ENCODE measurements at places on chromosomes 3 and 15.
A peak's percentile ranks its signal among the peaks of the same experiment; 100 is the strongest.

GRCh38 chr15:88890495-88890894 is 4.8 kb downstream of the HAPLN3 start:
- no peak for DNase-seq

GRCh38 chr3:14563946-14564539 is 23.9 kb upstream of the GRIP2 start:
- DNase-seq: no peak

DNA sequence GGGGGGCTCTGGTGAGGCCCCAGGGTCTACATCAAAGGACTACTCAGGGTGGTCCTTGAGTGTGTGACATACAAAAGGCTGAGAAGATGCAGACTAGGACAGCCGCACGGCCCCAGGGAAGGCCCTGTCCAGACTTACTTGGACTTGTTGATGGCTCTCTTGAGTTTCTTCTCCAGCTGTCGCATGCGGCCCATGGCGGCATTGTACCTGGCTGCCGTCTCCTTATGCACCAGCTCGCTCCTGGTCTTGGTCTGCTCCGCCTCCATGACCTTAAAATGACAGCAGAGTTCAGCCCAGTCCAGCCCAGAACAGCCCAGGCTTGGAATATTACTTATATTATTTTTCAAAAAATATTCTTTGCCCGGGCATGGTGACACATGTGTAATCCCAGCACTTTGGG is 56.0 kb downstream of the CAPN7 start:
- DNase-seq: no peak

- DNase-seq: no peak
Observed at GRCh38 chr3:182027366-182027765, 315.6 kb downstream of the SOX2 start.

GRCh38 chr15:29083858-29084257 is 185.8 kb downstream of the NSMCE3 start:
- DNase-seq: no peak

DNA sequence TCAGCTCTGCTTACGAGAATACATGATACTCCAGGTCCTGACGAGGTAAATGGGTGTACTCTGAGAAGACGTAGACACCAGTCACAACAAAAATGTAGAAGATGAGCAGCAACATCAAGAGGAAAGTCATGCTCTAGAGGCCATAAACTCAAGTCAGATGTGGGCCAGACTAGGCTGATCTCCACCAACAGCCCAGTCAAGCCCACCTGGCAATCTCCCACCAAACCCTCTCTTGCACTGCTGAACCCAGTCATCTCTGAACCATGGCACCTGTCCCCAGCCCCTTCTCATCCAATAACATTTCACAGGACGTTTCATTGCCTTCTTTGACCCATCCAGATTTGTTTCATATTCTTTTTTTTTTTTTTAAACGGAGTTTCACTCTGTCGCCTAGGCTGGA is 10.8 kb upstream of the PDIA3 start:
- DNase-seq: no peak

- no peak for DNase-seq
Observed at GRCh38 chr3:135141672-135142071, 346.6 kb downstream of the EPHB1 start.

GRCh38 chr3:53044371-53044710 is 1.5 kb downstream of the SFMBT1 start:
- DNase-seq: no peak

GRCh38 chr3:28103861-28104260 is 137.6 kb upstream of the CMC1 start:
- DNase-seq: no peak

DNA sequence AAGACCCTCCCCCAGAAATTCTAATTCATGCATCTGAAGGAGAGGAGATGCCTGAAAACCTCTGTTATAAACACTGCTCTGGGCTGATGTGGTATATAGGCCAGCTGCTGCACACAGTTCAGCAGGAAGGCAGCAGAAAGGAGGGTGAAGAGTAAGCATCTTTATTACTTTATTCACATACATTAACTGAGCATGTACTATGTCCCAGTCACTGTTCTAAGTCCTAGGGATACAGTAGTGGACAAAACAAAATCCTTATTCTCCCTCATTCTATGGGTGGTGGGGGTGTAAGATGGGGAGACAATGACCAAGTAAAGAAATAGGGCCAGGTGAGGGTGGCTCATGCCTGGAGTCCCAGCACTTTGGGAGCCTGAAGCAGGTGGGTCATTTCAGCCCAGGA is 17.8 kb upstream of the CHRNB4 start:
- DNase-seq: no peak

DNA sequence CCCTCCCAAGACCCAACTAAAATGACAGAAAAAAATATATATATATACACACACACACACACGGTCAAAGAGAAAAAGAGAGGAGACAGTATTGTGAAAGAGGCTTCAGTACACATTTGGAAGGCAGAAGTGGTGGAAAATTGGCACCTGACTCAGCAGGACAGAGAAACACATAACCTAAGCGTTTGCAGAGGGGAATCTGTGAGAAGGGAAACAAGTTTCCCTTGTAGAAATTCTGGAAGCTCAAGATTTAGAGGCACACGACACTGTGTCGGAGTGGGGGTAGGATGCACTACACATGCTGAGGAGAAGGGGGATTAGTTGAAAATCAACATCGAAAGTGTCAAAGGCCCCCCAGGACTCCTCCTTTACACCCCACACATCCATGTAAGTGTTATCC is 53.1 kb downstream of the PAK2 start:
- DNase-seq: no peak

- no peak for DNase-seq
Observed at GRCh38 chr3:169128579-169128978, 534.9 kb downstream of the MECOM start.

- DNase-seq: no peak
Observed at GRCh38 chr15:47523681-47524475, 193.4 kb upstream of the SEMA6D start.

GRCh38 chr15:41827290-41827879 is 507 bp upstream of the JMJD7 start:
- DNase-seq: no peak

DNA sequence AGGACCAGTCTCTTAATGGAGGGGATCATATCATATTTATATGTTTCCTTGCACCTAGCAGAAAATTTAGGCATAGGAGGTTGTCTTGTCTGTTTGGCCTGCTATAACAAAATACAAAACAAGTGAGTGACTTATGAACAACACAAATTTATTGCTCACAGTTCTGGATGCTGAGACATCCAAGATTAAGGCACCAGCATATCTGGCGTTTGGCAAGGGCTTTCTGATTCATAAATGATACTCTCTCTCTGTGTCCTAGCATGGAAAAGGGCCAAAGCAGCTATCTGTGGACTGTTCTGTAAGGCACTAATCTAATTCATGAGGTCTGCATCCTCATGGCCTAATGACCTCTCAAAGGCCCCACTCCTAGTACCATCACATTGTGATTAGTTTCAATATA is 683.0 kb downstream of the NR2F2 start:
- DNase-seq: no peak

GRCh38 chr3:72272356-72272755 is 487.4 kb upstream of the PROK2 start:
- DNase-seq: no peak

- DNase-seq: no peak
Observed at GRCh38 chr15:75531041-75531450, 48.1 kb downstream of the PTPN9 start.

- peak; percentile 39 for DNase-seq
Observed at GRCh38 chr3:4394048-4394447, 73.0 kb downstream of the SUMF1 start.

DNA sequence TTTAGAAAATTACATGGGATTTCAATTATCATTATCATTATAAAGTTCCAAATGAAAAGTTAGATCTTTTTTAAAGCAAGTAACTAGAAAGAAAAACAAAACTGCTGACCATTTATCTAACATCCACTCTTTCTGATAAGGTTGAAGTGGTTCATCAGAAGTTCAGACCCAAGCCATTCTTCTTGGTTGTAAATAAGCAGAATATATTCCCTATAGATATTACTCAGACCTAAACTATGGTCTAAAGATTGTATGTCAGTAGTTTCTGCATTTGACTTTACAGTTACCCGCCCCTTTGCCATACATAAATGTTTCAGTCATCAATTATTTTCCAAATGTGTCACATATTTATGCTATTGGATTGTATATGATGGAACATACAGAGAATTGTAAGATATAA is 136.7 kb downstream of the PLOD2 start:
- no peak for DNase-seq

- DNase-seq: no peak
Observed at GRCh38 chr15:63197626-63198025, 8.2 kb downstream of the RAB8B start.

DNA sequence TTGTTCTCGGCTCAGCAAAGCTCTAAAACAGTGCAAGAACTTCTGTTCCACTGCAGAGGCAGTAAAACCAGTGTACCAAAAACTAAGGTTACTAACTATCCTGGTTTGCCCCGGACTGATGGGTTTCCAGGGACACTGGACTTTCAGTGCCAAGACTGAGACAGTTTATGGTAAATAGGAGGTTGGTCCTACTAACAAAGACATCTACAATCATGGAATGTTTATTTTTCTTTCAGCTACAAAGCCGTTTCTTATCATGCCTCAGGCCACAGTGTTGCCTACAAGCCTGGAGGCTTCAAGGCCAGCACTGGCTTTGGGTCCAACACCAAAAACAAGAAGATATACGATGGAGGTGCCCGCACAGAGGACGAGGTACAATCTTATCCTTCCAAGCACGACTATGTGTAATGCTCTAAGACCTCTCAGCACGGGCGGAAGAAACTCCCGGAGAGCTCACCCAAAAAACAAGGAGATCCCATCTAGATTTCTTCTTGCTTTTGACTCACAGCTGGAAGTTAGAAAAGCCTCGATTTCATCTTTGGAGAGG is 20.8 kb downstream of the CLDN18 start:
- no peak for DNase-seq

DNA sequence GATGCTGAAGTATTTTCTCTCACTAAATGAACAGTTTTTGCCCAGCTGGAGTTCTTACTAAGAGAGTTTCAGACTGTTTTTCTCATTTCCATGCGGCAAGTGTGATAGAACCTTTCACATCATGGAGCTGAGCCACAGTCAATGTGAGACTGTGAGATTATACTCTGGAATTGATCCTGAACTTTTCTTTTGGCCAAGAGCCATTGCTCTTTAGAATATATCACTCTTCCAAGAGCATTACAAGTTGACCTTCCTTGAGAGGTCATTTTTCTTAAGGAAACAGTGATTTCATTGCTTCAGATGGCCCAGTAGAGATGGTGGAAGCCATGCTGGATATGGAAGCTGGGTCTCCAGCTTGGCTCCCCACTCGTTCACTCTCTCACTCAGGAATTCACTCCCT is 212.9 kb upstream of the UMPS start:
- DNase-seq: no peak

DNA sequence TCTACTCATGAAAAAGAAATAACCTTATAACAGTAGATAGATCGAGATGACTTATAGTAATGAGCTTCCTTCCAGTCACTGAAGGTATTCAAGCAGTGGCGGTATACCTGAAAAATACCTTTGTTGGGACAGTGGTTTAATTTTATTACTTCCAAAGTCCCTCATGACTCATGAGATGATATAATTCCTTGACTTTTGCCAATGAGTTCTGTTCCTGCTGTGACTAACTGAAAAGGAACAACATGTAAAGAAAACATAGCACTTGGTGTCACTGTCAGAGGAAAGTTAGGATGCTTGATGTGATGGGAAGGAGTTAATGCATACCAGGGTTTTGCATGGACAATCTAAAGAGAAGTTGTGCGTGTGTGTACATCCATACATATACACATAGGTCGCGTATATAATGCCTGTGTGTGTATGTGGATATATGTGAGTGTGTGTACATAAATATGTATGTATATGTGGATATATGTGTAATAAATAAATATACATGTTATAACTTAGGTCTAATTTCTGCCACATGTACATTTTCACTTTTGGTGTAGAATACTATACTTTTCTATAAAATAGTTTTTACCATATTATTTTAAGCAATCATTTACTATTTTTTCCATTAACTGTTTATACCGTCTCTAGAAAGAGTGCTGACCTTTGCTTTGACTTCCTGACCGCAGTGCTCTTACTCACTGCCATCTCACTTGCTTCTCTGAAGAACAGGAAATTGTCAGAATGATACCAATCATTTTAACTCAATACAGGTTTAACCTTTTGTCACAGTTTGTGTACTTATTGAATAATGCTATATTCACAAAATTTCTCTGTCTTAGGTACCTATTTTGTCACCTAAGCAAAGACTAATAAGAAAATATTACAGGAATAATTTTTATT is 12.6 kb upstream of the PAK2 start:
- no peak for DNase-seq

- DNase-seq: no peak
Observed at GRCh38 chr15:71011503-71012155, 103.6 kb upstream of the THSD4 start.

DNA sequence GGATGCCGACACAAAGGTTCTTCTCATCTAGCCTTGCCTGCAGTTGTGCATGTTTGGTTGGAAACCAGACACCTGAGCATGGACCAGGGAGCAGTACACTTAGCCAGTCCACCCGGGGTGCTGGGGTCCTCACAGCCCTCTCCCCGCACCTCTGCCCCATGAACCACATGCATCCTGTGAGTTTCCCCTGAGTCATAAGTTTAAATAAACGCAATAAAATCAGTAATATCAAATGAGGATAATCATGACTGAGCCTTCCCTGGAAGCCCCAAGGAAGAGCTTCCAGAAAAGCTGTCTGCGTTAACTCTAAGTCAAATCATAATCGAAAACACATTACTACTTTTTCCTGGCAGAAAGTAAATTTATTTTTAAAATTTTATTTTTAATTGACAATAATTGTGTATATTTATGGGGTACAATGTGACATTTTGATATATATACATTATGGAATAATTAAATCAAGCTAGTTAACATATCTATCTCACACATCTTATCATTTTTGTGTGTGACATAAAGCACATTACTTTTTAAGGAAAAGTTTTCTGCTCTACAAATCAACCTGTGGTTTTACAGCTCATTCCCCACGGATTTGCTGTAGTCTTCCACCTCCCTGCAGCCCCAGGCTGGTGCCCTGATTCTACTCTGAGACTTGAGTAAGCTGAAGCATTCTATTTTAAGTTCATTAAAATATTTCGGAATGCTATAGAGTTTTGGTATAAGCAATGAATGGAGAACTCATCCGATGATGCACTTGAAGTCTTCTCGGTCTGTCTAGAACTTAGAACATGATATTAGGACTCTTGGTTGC is 166.0 kb upstream of the EIF1B start:
- no peak for DNase-seq

- DNase-seq: no peak
Observed at GRCh38 chr15:56906766-56907165, 11.7 kb upstream of the TCF12 start.

DNA sequence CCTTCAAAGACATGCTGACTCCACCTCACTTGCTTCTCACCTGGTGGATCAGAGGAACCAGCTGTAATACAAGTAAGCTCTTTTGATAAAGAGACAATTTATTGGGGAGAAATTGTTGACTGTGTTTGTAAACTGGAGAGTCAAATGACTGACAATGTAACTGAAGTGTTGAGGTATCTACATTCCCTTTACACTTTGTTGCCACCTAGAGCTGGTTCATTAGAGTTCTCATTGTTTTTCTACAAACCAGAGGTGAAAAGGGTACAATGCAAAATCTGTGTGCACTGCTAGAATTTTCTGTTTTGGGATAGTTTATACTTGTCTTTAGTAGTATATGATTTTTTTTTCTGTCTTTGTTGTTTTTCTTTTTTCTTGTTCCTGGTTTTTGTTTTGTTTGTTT is 8.7 kb upstream of the LRRC58 start:
- no peak for DNase-seq

GRCh38 chr3:120749843-120750242 is 7.3 kb downstream of the GTF2E1 start:
- DNase-seq: no peak

- DNase-seq: no peak
Observed at GRCh38 chr3:180409170-180409569, 192.8 kb upstream of the TTC14 start.

Measured in CD4-positive, alpha-beta T cell treated with Interleukin-4 for 1 hour (primary cell).